Thymus (tissue), 14 donors: ENCODE measurements at places on chromosomes 16 and 17.

- DNase-seq, result no peak
These were observed 38.5 kb downstream of the WWOX start for GRCh38 chr16:78137782-78138616.

- DNase-seq, result no peak
These were observed 19.0 kb downstream of the EEF2K start for GRCh38 chr16:22225060-22225459.

DNA sequence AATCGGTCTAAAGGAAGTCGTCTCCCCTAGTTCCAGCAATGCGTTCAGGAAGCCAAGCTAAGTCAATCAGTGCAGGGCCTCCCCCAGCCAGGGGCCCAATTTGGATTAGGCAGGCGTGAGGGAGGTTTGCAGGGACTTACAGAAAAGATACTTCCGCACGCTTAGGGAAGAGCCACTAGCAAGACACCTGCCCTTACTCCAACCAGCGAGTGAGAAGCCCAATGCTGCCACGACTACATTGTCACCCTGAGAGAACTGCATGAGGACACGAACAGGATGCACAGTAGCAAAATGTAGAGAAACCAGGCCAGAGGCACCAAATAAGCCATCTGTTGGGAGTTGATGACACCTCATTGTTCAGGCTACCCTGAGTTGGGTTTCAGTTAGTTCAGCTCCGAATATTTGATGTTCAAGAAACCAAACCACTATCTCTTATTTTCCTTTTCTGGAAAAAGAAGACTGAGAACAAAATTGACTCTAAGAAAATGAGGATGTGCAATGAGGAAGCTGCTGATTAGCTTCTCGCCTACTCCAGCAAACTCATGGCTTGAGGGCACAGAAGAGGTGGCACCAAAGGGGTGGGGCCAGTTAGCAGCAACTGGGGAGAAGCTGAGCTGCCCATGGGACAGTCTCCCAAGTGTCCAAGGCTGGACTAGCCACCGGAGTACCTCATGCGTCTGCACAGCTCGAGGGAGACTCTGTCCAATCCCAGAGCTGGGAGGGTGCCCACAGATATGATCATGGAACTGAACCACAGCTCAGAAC is 29.3 kb downstream of the TK2 start:
- DNase-seq, result no peak

DNA sequence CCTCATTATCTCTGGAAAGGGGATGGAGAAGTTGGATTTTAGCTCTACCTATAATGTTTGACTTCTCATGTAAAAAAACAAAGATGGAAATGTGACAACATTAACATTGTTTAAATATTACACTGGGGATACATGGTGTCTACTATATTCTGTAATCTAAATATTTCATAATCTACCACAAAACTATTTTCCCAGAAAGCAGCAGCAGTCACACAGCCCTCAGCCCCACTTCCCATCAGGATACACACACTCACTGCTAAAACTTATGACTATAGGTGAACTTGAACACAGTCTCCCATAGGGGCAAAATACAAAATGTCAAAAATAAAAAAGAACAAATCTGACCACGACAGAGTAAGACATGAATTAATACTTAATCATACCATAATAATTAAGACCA is 95.7 kb downstream of the KANSL1 start:
- DNase-seq, result no peak

GRCh38 chr17:59815965-59816364 is 76.8 kb downstream of the TUBD1 start:
- DNase-seq, result no peak

DNA sequence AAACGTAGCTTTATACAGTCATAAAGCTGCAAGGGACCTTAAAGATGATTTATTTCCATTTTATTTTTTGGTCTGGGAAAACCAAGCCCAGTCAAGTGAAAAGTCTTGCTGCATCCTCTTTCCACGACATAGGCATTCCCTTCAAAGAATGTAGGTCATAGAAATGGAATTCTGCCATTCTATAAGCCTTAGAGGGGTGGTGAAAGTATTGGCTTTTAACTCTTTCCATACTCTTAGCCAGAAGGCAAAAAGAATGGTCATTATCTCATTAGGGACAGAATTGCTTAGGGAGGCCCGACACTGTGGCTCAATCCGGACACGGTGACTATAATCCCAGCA is 7.9 kb upstream of the MSL1 start:
- DNase-seq, result no peak

DNA sequence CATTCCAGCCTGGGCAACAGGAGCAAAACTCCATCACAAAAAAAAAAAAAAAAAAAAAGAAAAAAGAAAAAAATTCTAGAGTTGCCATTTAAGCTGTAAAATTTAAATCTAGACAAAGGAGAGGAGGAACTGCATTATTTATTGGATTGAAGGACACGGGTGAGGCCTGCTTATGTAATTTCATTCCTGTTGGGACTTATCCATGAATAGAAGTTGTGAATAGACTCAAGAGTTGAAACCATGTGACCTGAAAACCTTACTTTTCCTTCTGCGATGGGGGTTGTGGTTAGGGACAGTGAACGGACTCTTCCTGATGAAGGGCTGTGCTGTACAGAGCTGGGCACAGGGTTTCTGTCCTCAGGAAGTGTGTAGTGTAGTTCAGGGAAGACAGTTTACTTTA is 22.5 kb downstream of the BANP start:
- no peak for DNase-seq

- DNase-seq, result peak; percentile 1
These were observed 55.1 kb downstream of the ATP2C2 start for GRCh38 chr16:84423416-84423837.

GRCh38 chr16:67396159-67397035 is 3.1 kb upstream of the TPPP3 start:
- DNase-seq, result no peak

DNA sequence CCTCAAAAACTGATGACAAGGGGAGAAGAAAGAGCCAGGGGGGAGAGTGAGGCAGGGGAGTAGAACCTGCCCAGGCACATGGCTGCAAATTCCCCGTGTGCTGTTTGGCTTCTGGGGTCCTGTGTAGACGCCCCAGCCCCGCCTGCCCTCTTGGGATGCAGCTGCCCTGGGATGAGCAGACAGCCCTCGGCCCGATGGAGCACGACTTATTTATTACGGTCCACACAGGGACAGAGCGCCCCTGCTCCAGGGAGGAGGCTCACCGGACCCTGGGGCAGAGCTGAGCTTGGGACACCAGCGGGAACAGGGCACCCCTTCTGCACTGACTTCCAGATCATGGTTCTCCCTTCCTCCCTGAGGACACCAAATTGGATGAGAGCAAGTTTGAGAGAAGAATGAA is 9.1 kb downstream of the LDHD start:
- DNase-seq, result no peak

GRCh38 chr17:17151541-17151940 is 54.6 kb downstream of the PLD6 start:
- DNase-seq, result no peak

DNA sequence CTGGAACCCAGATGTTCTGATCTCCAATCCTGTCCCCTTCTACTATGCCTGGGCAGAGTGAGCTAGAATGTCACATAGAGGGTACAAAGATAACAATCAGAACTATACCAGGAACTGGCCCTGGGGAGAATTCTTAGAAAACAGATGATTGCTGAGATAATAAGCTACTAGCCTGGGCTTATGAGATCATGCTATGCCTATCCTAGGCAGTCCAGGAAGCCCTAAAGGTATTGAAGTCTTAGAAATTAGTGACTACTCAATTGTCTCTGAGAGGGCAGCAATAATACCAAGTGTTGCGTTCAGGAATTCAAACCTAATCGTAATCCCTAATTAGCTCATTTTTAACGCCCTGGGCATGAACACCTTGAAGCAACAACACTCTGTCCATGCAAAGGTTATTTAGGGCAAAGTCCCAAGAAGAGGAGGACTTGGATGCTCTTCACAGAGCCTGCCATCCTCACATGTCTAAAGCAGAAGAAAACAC is 77.1 kb downstream of the MMD start:
- DNase-seq, result no peak

GRCh38 chr16:13896543-13897182 is 23.3 kb upstream of the ERCC4 start:
- no peak for DNase-seq

DNA sequence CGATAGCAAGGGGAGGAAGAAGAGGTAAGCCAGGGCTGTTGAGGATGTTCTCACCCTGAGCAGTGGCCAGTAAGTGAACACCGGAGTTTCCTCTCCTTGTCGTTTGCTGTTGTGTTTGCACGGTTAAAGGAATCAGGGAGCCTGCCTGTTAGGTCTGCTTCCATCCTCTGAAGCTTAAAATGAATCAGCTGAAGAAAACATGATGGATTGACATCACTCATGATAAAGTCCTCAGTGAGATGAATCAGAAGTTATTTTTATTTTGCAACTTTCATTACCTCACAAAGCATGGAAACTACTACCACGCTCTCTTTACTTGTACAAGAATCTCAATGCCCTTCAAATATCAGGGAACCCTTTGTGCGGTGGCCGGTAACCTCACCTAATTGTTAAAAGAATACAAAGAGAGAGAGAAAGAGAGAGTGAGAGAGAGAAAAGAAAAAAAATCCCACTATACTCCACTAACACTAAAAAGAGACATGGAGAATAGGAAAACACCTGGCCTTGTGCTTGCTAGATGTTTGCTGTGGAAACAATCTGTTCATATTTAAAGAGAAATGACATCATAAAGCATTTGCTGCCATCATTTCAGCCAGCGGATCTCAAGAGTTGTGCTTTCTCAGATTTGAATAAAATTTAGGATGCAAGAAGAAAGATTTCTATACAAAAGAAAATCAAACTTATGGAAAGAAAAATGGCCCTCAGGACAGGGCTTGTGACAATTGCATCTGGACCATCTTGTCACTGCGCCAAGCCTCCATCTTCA is 441.6 kb upstream of the SALL1 start:
- DNase-seq, result no peak

- no peak for DNase-seq
These were observed 14.6 kb upstream of the CIITA start for GRCh38 chr16:10862438-10862837.

GRCh38 chr17:29054835-29055234 is 11.9 kb downstream of the PIPOX start:
- DNase-seq, result no peak

DNA sequence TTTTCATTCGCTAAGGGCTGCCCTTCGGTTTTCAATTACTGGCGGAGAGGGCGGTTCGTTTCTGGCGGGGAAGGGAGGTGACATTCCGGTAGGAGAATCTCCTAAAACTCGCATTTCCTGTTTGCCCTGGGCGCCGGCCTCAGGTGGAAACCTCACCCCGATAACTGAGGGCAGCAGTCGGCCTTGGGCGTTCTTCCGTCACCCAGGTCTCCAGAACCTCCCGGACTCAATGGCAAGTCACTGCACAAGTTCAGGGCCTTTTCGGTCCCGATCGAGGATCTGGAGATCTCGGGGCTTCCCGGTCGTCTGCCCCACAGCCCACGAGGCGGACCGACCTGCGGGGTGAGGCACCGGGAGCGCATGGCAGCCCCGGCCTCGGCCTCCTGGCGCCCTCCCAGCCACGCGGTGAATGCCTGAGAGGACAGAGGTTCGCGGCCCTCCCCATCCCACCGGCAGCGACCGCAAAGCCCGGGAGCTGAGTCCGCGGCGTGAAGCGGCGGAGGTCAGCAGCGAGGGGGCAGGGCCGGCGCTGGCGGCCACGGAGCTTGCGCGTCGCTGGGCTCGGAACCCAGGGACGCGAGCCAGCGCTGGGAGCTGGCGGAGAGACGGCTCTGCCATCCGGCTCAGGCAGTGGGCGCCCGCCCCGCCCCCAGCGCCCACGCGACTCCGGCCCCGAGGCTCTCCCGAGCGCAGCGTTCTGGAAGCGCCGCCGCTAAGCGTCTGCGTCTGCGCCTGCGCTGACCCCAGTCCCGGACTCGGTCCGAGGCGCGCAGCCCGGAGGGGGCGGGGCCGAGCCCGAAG is 58.4 kb downstream of the SRL start:
- DNase-seq, result peak; percentile 53

GRCh38 chr17:55601874-55602364 is 90.7 kb upstream of the SMIM36 start:
- peak; percentile 17 for DNase-seq

DNA sequence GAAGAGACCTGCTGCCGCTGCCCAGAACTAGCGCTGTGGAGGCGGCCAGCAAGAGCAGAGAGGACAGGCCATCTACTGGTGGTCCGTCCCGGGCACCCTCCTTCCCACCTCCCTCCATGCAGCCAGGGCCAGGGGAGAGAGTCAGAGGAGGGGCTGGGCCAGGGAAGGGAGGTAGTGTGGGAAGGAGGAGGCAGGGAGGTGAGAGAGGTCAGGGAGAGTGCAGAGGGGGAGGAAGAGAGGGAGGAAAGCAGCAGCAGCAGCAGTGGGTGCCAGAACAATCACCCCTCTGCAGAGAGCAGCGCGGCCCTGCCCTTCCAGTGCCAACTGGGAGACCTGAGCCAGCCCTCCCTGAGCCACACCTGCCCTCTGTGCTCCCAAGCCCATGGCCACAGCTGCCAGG is 6.6 kb downstream of the C16orf95 start:
- no peak for DNase-seq

GRCh38 chr17:50609380-50610074 is 25.2 kb upstream of the ABCC3 start:
- DNase-seq, result no peak

GRCh38 chr17:8681170-8681949 is 50.8 kb upstream of the MYH10 start:
- DNase-seq, result no peak

DNA sequence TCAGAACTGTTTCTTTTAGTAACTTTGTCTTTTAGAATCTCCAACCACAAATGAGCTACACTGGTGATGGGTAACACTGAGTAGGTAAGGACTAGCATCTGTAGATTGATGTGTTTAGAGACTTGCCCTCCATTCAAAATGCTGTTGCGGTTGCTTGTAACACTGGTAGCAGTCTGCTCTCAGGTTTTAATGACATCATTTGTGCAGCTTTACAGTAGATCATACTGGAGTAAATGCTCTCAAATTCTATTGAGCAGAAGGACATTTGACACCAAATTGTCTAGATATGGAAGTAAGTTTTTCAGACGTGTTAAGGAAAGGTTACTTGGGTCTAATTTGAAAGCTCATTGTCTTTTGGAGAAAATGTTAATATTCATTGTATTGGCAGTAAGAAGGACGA is 98.8 kb downstream of the NLK start:
- DNase-seq, result no peak

GRCh38 chr16:64250866-64251265 is 871.0 kb downstream of the CDH11 start:
- DNase-seq, result no peak

GRCh38 chr17:63096426-63096825 is 130.4 kb downstream of the TANC2 start:
- DNase-seq, result no peak

DNA sequence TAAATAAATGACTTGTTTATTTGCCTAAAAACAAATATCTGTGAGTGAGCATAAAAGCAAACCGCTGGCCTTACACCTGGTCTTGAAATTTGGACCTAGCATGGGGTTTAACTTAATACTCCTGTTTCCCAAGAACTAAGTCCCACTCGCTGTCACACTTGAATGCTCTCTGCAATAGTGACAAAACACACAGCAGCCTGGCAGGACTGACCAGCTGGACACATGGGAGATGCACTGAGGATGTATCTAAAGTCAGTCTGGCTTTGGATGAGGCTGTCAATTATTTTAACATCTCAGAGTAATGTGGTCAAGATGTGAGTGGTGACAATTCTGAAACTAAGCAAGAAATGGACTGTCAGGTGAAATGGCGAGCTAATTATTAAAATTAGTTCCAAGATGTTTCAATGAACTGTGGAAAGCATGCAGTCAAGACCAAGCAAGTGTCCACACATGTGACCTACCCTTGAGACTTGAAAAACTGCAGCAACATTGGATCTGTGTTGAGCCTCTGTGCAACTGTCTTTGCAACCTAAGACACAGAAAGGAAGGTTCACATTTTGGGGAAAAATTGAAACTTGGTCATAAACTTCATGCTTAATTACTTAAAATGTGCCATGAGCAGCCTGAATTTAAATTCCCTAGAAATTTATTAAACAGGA is 16.6 kb downstream of the LITAFD start:
- no peak for DNase-seq
